ENCODE measurements at places on chromosomes 5 and 9.

DNA sequence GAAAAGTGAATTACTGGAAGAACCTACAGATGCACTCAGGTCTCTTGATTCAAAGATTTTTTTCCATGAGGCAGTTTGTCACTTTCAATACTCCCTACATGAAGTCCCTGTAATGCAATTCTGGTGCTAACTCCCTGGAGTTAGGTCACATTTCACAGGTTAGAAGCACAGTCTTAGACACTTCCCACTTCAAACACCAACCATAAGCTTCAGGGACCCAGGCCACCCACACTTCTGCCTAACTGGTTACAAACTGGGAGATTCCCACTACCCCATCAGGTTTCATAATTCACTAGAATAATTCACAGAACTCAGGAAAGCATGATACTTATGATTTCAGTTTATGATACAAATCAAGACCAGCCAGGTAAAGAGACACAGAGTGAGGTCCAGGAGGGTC lies 29.0 kb upstream of the FOXI1 start:
- DNase-seq: no peak

DNA sequence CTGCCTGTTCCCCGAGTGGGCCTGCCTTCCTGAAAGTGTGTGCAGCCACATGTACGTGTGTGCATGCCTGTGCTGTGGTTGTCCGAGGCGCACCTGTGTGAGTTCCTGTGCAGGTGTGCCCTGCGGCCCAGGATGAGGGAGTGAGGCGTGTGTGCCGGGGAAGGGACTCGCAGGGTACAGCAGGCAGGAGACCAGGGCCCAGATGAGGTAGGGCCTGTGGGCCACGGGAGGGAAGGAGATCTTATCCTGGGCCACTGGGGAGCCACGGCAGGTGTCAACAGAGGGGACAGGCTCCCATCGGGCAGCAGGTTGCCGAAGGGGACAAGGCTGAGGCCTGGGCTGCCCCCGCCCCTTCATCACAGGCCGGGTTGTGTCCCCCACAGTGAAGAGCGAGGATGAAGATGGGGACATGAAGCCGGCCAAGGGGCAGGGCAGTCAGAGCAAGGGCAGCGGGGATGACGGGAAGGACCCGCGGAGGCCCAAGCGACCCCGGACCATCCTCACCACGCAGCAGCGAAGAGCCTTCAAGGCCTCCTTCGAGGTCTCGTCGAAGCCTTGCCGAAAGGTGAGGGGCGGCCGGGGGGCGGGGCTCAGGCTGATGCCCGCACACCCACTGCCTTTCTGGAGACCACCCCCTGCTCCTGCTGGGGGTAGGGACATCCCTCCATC lies 79.2 kb downstream of the LMX1B start:
- peak; percentile 4 for DNase-seq

DNA sequence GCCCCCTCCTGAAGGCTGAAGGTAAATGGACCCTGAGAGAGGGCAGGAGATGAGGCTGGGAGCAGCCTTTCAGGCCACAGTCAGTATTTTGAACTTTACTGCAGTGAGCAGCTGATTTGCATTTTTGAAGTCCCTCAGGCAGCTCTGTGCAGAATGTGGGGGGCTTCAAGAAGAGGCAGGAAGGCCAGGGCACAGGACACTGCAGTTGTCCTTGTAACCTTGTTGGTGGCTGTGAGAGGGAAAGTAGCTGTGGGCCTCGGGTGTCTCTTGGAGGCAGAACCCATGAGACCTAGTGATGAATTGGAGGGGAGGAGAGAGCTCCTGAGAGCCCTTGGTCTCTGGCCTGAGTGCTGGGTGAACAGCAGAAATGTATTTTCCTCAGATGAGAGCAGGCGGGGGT lies 2.6 kb downstream of the CCDC180 start:
- DNase-seq: no peak

DNA sequence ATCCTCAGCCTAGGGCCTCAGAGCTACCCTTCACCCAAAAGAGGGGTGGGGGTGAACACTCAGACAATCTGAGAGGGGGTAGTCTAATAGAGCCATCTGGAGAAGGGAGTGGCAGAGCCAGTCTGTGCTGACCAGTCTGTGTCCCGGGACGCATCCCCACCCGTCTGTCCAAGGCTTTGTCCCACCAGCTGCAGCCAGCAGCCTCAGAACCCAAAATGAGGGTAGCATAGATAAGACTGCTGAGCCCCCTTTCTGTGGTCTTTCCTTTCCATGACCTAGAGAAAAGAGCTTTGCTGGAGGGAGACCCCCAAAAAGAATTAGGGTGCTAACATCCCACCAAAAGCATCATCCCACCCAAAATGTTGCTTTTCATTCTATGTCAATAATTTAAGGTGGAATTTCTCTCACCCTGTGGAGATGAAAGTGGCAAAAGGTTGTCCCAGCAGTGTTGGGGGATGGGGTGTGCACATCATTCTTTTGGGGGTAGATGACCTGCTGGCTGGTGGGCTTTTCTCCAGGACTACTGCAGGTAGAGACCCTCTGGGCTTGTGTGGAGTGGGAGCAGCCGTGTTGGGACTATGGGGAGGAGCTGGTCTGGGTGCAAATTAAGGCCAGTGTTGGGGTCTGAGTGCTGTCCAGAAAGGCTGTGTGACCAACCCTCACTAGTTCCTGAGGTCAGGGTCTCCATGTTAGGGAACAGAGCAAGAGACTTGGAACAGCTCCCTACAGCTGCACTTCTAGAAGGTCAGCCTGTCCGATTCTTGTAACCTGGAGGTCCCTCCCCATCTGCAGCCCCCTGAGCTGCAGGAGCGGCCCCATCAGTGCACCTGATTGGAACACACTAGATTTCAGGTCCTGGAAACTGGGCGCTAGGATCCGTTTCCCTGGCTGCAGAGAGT lies 19.9 kb downstream of the URM1 start:
- peak; percentile 62 for DNase-seq
